ENCODE measurements at places on chromosomes 3 and 15. TPM values are rescaled to one million over a fixed set of nuclear protein-coding genes. Genes with fewer than 3 reads are reported as not detected.

GRCh38 chr15:90959894-90960293 lies 5.2 kb downstream of the RCCD1 start:
- H3K4me3 ChIP-seq, result no peak overlapping the region
- no peak for DNase-seq
- peaks cover 28% of the 10 kb centered on the region for H3K36me3 ChIP-seq
- H3K27me3 ChIP-seq, result no peaks in the 10 kb centered on the region
- peaks cover 3% of the 10 kb centered on the region for H3K4me1 ChIP-seq

DNA sequence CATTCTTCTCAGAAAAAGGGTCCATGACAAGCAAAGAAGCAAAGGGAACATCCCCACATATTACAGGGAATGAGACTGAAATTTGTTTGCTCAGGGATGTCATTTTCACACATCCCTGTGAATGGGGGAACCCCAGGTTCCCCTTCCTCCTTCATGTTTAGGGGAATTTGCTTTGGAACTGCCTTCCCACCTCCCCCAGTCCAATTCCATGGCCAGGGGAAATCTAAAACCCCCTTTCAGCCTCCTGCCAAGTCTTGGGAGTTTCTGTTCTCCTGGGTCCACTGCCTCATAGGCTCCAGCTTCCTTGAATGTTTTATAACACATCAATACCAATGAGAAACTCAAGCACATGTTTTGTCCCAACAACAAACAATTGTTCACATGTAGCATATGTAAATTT lies 297.5 kb upstream of the CTNNB1 start:
- H3K27me3 ChIP-seq, result no peaks in the 10 kb centered on the region
- DNase-seq, result no peak
- no peaks in the 10 kb centered on the region for H3K4me1 ChIP-seq
- H3K36me3 ChIP-seq, result no peaks in the 10 kb centered on the region
- H3K27ac ChIP-seq, result no peak overlapping the region
- no peak overlapping the region for H3K4me3 ChIP-seq

SPTSSB gene
- total RNA-seq, result not detected

- no peak overlapping the region for H3K4me3 ChIP-seq
- no peaks in the 10 kb centered on the region for H3K36me3 ChIP-seq
- H3K27me3 ChIP-seq, result peaks cover 17% of the 10 kb centered on the region
- DNase-seq, result no peak
- no peak overlapping the region for H3K27ac ChIP-seq
Observed at GRCh38 chr15:62572797-62573196, 407.7 kb upstream of the C2CD4B start.

- H3K4me1 ChIP-seq, result no peaks in the 10 kb centered on the region
- no peaks in the 10 kb centered on the region for H3K36me3 ChIP-seq
- no peak for DNase-seq
- no peak overlapping the region for H3K4me3 ChIP-seq
Observed at GRCh38 chr15:36428102-36428845, 151.2 kb upstream of the CDIN1 start.

DNA sequence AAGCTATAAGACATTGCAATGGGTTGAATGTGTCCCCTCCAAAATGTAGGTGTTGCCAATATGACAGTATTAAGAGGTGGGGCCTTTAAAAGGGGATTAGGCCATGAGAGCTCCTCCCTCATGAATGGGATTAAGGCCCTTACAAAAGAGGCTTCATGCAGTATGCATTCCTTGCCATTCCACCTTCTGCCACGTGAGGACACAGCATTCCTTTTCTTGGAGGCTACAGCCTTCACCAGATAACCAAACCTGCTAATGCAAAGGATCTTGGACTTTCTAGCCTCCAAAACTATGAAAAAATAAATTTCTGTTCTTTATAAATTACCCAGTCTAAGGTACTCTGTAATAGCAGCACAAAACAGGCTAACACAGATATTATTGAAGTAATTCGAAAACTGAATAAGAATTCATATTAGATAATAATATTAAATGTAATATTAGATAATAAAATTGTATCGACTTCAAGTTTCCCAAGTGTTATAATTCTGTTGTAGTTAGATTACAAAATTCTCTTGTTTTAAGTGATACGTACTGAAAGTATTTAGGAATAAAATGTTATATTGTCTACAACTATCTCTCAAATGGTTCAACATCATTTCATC lies 29.4 kb upstream of the ATP8B4 start:
- H3K4me3 ChIP-seq, result no peak overlapping the region
- no peak for DNase-seq
- H3K36me3 ChIP-seq, result no peaks in the 10 kb centered on the region
- H3K27me3 ChIP-seq, result no peaks in the 10 kb centered on the region
- no peak overlapping the region for H3K27ac ChIP-seq

- no peaks in the 10 kb centered on the region for H3K36me3 ChIP-seq
- H3K27me3 ChIP-seq, result no peaks in the 10 kb centered on the region
- DNase-seq, result no peak
- no peaks in the 10 kb centered on the region for H3K4me1 ChIP-seq
Observed at GRCh38 chr3:163916596-163917560, 1161.4 kb downstream of the SI start.

PPM1M gene
- total RNA-seq, result 69.7 TPM

DNA sequence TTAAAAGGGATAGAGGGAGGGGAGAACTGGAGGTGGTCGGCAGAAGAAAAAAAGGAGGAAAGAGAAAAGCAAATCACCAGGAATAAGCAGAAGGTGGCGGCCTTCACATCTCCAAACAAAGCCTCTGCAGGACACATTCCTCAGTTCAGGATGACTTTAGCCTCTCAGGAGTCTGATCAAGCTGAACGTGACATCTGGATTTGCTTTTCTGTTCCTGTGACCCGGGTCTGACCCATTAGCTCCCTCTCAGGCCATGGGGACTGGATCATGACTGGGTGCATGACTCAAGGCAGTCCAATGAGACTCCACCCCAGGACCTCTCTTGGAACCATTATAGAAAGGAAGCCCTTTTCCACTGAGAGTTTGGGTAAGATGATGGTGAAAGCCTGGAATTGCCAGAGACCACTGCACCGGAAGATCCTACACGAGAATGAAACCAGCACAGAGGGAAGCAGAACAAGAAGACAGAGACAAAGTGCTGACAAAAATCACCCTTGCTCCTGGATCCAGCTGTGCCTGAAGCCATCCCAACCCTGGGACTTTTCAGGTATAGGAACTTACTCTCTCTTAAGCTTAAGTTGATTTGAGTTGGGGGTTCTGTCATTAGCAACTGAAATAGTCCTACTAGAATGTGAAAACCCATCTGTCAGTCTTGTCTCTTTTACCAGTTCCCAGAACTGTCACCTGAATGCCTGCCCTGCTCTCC lies 45.4 kb upstream of the RAD18 start:
- no peak for DNase-seq
- no peaks in the 10 kb centered on the region for H3K27me3 ChIP-seq
- H3K27ac ChIP-seq, result no peak overlapping the region

DNA sequence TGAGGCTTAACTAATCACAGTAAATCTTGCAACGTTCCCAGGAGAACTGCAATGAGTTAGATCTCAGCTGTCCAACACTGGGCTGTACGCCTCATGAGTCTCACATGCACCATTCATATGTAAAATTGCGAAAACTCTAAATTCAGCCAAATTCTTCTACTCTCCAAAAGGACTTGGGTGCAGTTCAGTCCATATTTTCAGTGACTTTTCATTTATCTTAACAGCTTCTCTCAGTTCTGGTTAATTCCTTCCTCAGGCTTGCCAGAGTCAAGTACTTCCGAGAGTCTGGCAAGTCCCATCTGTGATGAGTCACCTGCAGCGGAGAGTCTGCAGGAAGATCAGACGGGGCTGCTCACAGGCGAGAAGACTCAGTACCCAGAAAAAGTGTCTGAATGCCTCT lies 11.5 kb downstream of the CCDC80 start:
- peaks cover 2% of the 10 kb centered on the region for H3K4me1 ChIP-seq
- H3K4me3 ChIP-seq, result no peak overlapping the region
- H3K36me3 ChIP-seq, result no peaks in the 10 kb centered on the region

GRCh38 chr3:83770664-83771402 lies 1188.0 kb upstream of the CADM2 start:
- no peaks in the 10 kb centered on the region for H3K4me1 ChIP-seq
- H3K4me3 ChIP-seq, result no peak overlapping the region
- no peak for DNase-seq
- H3K27ac ChIP-seq, result no peak overlapping the region
- no peaks in the 10 kb centered on the region for H3K36me3 ChIP-seq

- DNase-seq, result no peak
- no peak overlapping the region for H3K4me3 ChIP-seq
- peaks cover 4% of the 10 kb centered on the region for H3K4me1 ChIP-seq
- peaks cover 9% of the 10 kb centered on the region for H3K36me3 ChIP-seq
- H3K27ac ChIP-seq, result no peak overlapping the region
- no peaks in the 10 kb centered on the region for H3K27me3 ChIP-seq
Observed at GRCh38 chr3:31432897-31433678, 99.6 kb upstream of the STT3B start.

DNA sequence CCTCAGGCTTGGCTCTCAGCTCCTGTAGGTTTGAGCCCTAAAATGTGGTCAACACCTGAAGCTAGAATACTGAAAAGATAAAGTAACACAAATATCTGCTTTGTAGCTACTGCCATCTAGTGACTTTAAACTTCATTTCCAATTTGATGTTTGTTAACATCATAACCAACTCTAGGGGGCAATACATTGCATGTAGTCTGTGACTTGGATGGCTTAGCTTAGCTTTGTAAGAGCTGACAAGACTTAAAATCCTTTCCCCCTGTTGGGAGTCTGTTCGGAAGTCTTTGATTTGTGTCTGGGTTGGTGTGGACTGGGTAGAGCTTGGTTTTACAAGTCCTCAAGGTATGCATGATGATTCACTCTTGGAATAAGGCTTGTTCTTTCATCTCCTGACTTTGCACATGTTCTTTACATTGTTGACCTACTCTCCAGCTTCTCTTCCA lies 51.7 kb downstream of the SCN11A start:
- no peak overlapping the region for H3K27ac ChIP-seq
- no peak for DNase-seq
- no peaks in the 10 kb centered on the region for H3K36me3 ChIP-seq
- no peak overlapping the region for H3K4me3 ChIP-seq

COLQ gene
- 0.74 TPM for total RNA-seq

DNA sequence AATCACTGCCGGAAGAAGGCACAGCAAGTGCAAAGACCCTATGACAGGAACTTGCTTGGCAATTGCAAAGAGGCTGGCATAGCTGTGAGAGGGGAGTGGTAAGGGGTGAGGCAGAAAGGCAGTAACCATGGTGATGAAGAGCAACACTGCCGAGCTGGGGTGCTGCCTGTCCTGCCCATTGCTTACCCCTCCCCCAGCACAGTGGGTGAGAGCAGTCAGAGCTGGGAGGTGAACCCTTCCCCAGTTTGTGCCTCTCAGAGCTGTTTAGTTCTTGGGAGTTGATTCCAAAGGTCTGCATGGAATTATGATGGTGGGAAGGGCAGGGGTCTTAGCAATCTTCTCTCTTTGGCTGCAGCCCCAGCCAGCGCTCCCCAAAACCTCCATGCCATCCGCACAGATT lies 8.8 kb downstream of the TYRO3 start:
- H3K4me1 ChIP-seq, result no peaks in the 10 kb centered on the region
- no peak for DNase-seq
- no peak overlapping the region for H3K27ac ChIP-seq
- H3K27me3 ChIP-seq, result no peaks in the 10 kb centered on the region
- H3K4me3 ChIP-seq, result no peak overlapping the region

WDR93 gene
- total RNA-seq, result not detected

DNA sequence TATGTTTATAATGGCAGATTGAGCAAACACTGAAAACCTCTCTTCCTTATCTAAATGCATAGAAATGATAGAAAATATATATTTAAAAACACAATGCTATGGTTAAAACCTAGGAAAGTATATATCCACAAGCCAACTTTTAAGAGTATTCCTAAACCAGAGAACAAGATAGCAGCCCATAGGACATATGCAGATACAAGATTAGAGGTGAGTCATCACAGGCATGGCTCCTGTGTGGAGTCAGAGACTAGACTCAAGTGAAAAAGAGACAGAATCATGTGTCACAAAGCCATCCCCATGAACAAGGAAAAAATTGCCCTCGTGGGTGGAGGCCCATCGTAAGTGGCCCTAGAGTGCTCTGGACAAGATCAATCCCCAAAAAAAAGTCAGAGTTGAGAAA lies 199.4 kb upstream of the PPP2R3A start:
- H3K27me3 ChIP-seq, result peaks cover 10% of the 10 kb centered on the region
- H3K36me3 ChIP-seq, result no peaks in the 10 kb centered on the region
- H3K4me1 ChIP-seq, result no peaks in the 10 kb centered on the region
- no peak for DNase-seq
- no peak overlapping the region for H3K4me3 ChIP-seq

- DNase-seq, result no peak
- H3K27ac ChIP-seq, result no peak overlapping the region
- H3K4me3 ChIP-seq, result no peak overlapping the region
- no peaks in the 10 kb centered on the region for H3K36me3 ChIP-seq
- peaks cover 4% of the 10 kb centered on the region for H3K27me3 ChIP-seq
Observed at GRCh38 chr15:100769975-100770340, 109.7 kb upstream of the ALDH1A3 start.
